ENCODE measurements at places on chromosomes 1 and 21.
A peak's percentile ranks its signal among the peaks of the same experiment; 100 is the strongest.

DNA sequence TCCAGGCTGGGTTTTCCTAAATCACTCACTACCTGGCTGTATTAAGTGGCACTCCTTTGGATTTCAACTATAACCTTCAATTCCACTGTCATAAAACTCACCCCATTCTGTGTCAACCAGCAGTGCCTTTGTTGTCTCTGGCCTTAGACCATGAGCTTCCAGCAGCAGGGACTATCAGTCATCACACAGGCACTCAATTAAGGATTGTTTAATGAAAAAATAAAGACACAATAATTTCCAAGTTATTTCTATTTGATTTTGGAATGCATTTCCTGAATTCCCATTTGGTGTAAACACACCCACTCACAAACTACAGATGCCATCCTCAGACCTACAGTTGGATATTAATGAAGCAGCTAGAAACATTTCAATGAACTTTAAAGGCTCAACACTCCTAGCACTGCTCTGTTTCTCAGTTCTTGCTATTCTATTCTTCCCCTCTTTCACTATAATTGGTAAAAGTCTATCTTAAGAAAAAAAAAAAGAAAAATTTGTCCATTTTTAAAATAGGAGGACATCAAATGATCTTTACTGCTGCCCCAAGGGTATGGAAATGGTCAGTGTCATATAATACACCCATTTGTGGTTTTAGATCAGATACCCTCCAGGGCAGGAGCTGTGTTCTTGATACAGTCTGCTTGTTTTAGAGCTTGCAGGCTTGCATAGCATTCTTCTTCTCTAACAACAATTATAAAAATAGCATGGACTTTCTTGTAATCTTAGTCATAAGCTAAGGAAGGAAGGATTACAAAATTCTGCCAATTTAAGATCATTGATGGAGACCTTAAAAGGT, 156.4 kb downstream of the PTGER3 start:
- no peak for DNase-seq

DNA sequence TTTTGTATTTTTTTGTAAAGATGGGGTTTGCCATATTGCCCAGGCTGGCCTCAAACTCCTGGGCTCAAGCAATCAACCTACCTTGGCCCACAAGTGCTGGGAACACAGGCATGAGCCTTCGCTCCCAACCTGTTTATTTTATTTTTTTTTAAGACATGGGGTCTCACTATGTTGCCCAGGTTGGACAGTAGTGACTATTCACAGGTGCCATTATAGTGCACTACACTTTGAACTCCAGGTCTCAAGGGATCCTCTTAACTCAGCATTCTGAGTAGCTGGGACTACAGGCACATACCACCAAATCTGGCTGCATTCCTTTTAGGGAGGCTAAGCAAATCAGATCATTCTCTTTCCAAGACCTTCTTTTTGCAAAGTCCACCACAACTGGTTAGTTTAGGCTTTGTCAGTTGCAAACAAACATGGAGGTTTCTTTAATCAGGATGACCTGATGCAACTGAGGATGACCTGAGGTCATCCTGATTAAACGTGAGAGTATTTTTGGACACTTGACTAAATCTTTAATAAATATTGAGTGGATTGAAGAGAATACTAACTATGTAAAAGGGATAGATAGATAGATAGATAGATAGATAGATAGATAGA, 30.0 kb upstream of the RALGPS2 start:
- no peak for DNase-seq

DNA sequence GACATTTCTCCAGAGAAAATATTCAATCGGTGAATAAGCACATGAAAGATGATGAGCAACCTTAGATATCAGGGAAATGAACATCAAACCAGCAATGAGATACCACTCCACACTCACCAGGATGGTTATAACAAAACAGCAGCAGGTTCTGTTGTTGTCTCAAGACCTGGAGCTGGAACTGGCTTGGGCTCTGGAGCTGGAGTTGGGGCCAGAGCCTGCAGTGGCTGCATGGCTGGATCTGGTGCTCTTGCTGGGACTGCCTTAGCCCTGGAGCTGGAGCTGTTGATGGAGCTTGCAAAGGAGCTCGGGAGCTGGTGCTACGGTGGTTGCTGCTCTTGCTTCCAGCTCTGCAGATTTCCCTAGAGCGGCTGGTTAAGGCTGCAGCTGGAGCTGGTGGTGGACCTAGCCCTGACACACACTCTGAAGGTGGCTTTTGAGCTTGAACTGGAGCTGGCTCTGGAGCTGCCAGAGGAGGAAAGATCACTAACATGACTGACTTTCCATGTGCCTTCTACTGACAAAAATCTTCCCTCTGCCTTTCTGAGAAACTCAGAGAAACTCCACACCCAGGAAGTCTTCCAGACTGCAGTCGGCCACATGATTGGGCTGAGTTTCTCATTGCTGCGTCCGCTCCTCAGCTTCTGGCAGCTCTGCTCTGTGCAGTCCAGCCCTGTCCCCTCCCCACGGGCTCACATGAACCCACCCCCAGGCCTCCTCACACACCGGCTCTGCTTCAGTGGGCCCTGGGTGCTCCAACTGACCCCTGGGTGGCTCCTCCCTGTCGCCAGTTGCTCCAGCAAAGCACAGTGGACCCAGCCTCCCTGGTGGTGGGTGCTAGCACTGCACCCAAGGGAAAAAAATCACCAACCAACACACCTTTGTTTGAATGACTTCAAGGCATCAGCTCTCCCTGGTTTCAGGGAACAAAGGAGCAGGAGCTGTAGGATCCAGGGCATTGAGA, 139.1 kb upstream of the FMN2 start:
- DNase-seq = no peak

- no peak for DNase-seq
Measured at GRCh38 chr1:87888446-87888845, 559.8 kb downstream of the LMO4 start.

GRCh38 chr1:52111492-52111891, 30.4 kb upstream of the ZFYVE9 start:
- no peak for DNase-seq

DNA sequence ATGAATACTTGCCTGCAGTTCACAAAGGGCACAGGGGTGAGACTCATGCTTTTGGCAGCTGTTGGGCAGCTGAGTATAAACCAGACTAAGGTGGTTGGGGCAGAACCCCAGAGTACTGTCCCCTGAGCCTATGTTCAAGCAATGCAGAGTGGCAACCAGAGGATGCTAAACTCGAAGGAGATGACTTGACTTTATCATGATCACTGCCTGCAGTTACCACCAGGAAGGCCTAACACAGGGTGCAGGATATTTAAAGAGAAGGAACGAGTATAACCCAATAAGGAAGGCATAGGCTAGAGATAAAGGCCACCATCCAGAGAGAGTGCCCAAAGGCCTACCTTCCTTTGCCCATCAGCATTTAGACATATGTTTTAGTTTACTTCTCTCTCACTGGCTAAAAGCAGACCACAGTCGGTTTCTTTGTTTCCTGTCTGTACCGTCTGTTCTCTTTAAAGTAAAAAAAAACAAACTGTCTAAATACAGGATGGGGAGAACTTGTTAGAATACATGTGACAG, 83.3 kb downstream of the MPZL1 start:
- DNase-seq = no peak

DNA sequence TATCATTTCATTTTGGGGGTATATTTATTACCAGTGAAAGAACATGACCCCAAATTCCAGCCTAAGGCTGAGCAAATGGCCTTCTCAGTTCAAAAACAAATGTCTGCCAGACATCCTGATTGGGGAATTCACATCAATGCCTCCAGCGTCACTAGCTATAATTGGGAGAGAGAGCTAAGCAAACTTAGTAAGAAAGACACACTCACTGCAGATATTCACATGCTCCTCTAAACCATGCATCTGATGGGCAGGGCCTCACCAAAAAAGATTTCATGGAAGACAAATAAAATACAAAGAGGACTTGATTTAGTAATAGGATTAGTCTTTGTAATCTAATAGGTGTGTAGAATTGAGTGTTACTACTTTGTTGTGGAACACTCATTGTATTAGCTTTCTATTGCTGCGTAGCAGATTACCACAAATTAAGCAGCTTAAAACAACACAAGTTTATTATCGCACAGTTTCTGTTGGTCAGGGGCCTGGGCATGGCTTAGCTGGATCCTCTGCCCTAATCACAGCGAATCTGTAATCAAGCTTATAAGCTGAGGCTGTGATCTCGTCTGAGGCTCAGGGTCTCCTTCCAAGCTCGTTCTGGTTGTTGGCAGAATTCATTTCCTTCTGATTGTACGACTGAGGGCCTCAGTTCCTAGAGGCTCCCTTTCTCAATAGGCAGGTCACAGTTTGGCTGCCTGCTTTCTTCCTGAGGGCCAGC, 243.0 kb downstream of the PBX1 start:
- no peak for DNase-seq

DNA sequence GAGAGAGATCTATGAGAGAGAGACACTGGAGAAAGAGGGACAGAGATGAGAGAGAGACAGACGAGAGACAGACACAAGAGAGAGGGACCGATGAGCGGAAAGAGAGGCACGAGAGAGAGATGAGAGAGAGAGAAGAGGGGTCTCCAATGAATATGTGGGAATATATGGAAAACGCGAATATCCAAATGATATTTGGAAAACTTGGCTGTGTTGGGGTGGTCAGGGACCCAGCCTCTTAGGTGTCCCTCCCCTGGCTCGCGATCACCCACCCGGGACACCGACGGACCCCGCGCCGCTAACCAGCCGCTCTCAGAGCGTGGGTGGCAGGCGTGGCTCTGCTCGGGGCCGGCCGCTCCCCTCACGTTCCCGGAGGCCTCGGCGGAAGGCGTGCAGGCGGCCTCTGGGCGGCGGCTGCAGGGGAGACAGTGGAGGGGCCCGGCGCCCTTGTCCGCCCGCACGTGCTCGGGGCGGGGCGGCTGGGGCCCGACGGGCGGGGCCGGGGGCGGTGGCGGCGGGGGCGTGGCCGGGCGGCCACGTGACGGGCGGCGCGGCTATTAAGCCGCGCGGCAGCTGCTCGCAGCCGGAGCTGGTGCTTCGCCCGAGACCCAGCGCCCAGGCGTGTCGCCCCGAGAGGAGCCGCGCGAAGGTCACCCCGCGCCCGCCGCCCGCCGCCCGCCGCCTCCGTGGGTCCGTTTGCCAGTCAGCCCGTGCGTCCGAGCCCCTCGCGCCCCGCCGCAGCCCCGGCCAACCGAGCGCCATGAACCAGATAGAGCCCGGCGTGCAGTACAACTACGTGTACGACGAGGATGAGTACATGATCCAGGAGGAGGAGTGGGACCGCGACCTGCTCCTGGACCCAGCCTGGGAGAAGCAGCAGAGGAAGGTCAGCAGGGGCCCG, at the start of gene ACTN2:
ACTN2 (plus strand) TSS at position 583 of the 898 bp plus-strand sequence; CDS start at position 758, 175 bp downstream.
- DNase-seq = peak; percentile 17

DNA sequence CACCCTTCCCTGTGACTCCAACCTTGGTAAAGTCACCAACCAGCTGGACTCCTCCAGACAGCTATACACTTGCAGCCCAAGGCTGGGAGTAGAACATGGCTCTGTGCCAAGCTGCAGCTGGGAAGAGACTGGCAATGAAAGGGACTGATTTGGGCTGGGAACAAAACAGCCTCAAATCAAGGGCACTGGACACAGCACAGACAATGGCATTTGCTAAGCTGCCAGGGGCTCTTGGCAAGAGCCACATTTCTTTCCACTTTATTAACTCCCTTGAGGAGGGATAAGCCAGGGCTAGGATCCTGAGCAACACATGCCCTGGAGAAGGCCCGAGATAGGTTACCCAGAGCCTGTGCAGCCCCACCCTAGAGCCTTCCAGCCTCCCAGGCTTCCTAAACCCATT, 12.0 kb downstream of the SYT11 start:
- no peak for DNase-seq

DNA sequence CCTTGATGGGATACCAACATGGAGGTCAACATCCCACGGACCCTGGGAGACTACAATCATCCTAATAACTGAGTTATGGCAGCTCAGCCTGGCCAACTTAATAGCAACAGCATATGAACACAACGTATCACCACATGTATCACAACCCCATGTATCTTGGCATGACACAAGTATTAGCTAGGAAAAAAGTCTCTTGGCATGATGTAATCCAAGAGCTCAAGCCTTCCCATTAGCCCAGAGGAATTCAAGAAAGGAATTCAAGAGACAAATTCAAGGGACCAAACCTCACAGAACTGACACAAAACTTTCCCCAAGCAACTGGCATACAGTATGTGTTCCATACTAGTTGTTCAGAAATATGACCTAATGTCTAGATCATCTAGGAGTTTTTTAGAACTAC, 100.9 kb upstream of the HMGB4 start:
- DNase-seq = no peak

DNA sequence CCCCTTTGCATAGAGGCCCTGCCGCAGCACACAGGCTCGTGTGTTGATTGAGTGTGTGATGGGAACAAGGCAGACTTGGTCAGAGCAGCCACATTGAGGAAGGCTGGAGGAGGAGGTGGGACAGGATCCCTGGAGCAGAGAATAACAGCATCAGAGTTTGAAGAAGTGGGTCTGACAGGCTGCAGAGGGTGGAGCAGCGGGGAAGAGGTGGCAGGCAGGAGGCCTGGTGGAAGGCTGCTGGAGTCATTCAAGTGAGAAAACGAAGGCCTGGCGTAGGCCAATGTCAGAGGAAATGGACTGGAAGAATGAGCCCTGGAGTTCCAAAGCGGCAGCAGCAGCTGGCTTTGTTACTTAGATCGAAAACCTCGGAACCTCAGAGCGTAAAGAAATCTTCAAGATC, 115.0 kb upstream of the GRIK3 start:
- no peak for DNase-seq

DNA sequence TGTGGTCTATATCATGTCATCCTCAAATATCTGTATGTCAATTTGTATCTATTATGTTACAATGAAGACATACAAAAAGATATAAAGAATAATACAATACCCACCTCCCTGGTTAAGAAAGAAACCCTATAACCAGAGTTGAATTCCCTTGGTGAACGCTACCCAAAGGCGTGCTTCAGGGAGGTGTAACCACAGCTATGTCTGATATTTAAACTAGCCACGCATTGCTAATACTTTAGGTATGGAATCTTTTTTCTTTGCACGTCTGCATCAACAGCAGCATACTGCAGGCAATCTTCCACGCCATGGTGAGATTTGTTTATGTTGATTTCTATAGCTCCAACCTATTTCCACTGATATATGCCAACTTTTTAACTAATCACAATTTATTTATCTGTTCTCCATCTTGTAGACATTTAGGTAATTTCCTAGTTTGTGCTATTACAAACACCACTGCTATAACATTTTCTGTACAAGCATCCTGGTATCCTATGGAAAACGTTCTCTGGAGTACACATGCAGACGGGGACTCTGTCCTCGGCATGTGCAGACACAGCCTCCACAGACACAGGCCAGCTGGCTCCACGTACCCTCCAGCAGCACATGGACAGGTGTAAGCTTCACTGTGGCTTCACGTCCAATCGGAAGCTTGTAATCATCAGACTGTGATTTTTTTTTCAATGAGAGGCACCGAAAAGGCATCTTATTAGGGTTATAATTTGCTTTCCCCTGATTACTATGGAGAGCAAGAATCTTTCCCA, 58.5 kb downstream of the HSF2BP start:
- DNase-seq = no peak

GRCh38 chr1:9361630-9362260, 69.1 kb downstream of the SPSB1 start:
- DNase-seq = no peak

DNA sequence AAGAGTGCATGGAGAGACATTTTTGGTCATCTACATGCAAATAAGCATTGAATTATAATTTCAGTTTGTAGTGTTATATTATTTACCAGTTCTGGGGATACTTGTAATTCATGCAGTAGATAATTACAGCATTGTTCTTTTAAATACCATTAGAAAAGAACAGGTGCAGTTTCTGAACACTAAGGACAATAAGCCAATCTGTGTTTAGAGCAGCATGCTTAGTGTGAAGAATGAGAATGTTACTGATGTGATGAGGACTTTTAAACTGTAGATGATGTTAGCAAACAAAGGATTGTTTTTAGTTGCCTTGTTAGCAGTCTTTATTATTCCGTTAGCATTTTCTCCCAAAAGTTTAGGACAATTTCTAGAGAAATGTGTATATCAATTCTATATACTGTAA, 348.3 kb downstream of the BRINP3 start:
- no peak for DNase-seq
